IPS-NIHi11 (cell line): ENCODE measurements at places on chromosomes 6 and 20.
A peak's percentile ranks its signal among the peaks of the same experiment; 100 is the strongest.

DNA sequence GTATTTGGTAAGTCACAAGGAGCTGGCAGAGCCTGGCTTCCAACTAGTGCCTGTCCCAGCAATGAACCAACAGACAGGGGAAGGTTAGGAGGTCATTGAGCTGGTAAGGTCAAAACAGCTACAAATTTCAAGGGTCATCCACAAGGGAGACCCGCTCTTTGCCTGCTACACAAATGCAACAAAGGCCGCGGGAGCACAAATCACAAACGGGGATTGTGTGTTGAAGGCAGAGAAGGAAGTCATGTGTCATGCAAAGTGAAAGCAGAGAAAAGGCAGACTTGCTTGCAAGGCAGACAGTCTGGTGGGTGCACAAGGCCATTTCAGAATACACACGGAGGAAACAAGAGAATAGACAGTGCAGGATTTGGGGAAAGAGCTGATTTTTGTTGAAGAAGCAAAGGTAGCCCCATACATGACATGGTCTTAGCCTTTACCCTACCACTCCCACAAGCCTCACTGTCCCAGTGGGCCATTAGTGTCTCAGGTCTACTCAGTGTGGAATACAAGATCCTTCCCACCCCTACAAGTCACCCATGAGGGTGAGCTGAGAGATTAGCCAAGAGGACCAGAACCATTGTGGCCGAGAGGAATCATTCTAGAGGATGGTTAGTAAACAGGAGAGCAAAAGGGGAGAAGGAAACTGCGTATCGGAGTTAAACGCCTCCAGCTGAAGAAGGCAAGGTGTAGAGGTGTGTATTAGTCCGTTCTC, 18.1 kb upstream of the SAMHD1 start:
- DNase-seq = no peak

- no peak for DNase-seq
These were observed 802.3 kb downstream of the MAFB start for GRCh38 chr20:39886650-39887190.

DNA sequence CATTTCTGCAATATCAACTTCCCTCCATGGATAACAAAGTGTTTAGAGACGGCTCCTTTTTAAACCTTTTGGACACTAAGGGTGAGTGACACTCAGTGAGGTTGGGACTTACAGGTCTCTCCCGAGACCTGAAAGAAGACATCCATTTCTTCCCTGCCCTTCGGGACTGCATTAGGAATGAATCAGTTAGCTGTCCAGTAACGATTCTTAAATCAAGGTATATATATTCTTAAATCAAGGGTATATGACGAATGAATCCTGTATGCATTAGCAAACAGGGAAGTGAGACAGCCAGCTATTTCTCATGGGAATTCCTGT, 52.9 kb downstream of the EDN1 start:
- DNase-seq = no peak

DNA sequence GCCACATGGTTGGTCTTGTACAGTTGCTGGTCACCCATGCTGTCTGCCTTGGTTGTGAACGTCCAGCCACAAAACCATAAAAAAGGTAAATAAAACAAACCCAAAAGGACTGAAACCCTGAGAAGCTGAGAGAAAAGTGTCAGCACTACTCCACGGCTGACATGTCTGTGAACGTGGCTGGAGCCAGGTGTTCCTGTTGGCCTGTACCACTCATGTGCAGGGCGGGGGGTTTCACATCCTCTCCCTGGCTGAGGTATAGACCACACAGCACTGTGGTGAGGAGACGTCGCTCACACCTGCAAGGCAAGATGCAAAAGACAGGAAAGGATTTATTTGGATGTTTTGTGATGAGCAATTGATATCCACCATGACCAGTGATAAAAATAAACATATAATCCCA, 51.9 kb upstream of the MRPS10 start:
- no peak for DNase-seq

DNA sequence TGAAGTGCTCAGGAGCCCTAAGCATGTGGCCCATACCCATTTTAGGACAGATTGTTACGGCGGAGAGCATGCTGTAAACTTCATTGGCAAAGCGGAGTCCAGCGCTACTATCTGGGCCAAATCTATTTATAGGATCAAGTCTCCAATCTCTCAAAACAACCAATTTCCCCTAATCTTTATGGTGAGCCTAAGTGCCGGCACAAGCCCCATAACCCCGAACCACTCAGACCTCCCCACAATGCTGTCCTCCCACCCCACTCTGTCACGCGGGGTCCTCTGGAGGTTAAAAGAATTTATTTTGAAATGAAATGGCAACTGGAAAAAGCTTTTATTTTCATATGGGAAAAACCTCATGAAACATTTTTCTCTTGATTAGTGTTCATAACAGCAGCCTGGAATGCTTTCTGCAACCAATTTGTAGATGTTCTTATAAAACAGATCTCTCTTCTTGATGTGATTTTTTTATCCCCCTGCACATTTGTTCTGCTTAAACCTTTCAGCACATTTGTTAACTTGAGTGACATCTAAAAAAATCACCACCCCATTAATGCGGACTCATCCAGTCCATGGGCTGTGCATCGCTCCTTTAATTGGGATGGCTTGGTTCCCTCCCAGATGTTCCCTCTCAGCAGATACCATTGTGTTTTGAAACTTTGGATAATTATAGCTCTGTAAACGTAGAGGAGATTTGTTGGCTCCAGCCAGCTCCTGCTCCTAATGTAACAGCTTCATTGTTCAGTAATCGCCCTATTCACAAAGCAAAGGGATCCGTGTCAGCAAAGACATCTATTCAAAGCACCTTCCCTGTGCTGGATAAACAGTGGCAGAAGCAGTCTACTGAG, 323.6 kb downstream of the CD83 start:
- DNase-seq = no peak

GRCh38 chr20:19344341-19344740, 131.9 kb downstream of the SLC24A3 start:
- DNase-seq = no peak

- no peak for DNase-seq
These were observed 23.4 kb downstream of the MGME1 start for GRCh38 chr20:17992224-17992637.

DNA sequence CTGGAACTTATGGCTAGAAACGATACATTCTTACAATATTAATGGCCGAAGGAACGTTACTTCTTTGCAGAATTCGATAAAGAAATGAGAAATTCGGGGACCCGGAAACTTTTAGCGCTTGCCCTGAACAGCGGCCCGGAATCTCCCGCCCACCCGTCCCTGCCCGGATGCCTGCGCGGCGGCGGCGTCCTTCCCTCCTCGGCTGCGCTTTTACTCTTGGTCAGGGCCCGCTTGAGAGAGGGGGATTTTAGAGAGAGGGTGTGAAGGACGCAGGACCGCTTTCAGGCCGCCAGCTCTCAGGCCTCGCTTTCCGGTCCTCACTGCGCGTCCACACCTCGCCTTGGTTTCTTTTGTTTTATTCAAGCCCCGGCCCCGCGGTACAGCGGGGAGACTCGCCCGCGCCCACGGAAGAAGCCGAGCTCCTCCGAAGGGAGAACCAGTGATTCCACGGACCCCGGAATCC, 243.7 kb downstream of the ARID1B start:
- DNase-seq = peak; percentile 73

DNA sequence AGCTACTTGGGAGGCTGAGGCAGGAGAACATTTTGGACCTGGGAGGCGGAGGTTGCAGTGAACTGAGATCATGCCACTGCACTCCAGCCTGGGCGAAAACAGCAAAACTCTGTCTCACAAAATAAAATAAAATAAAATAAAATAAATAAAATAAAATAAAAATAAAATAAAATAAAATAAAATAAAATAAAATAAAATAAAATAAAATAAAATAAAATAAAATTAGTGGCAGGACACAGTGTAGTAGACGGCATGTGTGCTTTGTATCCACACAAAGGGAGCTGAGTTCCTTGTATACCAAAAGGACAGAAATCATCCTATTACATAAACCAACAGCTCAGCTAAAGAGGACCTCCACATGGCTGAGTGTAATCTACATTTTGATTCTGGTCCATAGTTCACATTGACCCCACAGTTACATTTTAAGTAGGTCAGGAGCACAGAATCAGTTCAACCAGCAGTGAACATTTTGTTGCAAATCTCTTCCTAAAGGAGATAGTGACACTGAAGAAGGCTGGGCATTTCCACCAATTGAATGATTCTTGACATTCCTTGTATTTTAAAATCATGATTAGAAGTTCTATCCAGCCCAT, 91.7 kb upstream of the MAP7 start:
- DNase-seq = no peak

GRCh38 chr20:54434196-54434595, 41.2 kb upstream of the DOK5 start:
- DNase-seq = no peak

GRCh38 chr20:36098364-36098763, 56.2 kb upstream of the EPB41L1 start:
- DNase-seq = no peak

- DNase-seq = no peak
These were observed 106.3 kb downstream of the SLC23A2 start for GRCh38 chr20:4894981-4895381.

GRCh38 chr6:38697846-38698245, 5.1 kb downstream of the GLO1 start:
- no peak for DNase-seq

- DNase-seq = no peak
These were observed 14.6 kb downstream of the EDN3 start for GRCh38 chr20:59314997-59315396.

DNA sequence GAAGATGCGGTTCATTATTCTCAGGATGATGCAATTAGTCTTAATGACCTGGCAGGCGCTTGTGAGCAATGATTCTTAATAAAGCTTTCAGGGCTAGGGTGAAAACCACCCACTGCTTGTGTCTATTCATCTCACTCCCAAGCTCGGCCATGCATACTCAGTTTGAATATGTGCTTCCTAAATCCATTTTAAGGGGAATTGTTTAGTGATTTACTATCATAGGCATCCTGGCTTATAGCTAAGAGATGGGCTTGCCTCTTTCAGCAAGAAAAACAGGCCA, 141.1 kb upstream of the SLC24A3 start:
- DNase-seq = no peak

DNA sequence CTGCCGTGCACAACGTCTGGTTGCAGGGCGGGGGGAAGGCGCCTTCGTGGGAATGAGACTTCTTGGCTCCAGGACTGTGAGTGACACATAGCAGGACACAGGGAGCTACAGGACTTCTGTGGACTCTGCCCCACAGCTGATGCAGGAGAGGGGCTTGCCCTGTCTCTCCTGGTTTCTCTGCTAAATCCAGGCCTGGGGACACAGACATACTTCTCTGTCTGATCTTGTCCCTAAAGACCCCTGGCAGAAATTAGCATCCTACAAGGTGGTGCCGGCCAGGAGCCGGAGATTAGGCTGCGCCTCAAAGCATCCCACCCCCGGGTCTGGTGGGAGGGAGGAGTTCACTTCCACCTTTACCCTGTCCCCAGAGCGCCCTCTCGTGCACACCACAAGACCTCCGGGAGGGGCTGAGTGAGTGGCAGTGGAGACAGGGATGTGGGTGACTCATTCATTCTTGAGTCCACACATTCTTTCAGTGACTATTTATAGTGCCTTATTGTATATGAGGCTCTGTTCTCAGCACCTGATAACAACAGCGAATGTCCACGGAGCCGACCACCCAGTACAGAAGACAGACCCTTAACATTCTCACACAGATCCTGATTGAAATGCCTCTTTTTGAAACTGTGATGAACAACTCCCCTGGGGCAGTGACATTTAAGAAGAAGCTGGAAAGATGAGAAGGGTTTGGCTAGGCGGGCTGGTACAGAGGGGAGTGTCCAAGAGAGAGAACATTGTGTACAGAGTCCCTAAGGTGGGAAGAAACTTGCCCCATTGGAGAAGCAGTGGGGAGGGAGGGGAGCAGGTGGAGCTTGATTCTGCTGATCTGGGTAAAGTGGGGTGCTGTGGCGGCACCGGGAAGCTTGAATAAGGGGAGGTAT, 39.0 kb downstream of the GMPR start:
- peak; percentile 83 for DNase-seq

DNA sequence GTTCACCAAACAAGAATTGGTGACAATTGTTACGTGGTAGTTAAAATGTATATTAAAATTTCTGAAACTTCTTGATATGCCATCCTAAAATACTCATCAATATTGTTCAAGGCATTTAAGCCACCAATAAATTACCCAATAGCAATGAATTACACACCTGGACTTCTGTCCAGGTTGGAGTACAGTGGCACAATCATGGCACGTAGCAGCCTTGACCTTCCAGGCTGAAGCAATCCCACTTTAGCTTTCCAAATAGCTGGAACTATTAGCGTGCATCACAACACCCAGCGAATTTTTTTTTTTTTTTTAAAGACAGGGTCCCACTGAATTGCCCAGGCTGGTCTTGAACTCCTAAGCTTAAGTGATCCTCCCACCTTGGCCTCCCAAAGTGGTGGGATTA, 17.2 kb downstream of the SRPK1 start:
- DNase-seq = no peak

- DNase-seq = no peak
These were observed 93.1 kb downstream of the PRND start for GRCh38 chr20:4814696-4815252.

DNA sequence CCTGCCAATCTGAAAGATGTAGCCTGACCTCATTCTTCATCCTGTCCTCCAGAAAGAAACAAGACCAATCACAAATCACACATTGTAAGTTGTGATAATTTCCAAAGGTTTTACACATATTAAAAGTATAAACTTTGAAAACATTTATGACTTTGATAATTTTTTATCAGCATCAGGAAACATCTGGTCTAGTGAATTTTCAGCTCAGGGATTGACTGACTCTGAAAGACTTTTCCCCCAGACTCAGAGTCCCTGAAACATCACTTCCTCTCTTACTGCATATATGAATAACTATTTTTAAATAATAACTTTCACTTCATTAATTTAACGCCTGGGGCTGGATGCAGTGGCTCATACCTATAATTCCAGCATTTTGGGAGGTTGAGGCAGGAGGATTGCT, 48.5 kb upstream of the SSTR4 start:
- DNase-seq = no peak

DNA sequence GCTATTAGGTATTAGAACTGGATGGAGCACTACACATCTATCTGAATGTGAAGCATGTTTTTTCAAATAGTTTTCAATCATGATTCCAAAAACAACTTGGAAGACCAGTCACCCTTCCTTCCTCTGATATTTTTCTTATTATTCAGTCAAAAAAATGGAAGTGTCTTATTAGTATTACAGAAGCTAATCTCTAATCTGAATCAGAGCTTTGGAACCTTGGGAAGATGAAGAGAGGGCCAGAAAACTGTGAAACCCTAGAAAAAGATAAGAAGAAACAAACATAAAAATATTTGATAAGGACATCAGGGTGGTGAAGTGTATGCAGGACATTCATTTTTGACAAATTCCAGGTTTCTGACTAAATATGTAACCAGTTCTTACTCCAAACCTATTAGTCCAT, 166.3 kb upstream of the PRSS16 start:
- no peak for DNase-seq

- DNase-seq = no peak
These were observed 118.1 kb downstream of the TRDN start for GRCh38 chr6:123518441-123519188.

- no peak for DNase-seq
These were observed 305 bp upstream of the VNN1 start for GRCh38 chr6:132714160-132714559.
